Amygdala (tissue), 56 donors: ENCODE measurements at places on chromosomes 2 and 18.

DNA sequence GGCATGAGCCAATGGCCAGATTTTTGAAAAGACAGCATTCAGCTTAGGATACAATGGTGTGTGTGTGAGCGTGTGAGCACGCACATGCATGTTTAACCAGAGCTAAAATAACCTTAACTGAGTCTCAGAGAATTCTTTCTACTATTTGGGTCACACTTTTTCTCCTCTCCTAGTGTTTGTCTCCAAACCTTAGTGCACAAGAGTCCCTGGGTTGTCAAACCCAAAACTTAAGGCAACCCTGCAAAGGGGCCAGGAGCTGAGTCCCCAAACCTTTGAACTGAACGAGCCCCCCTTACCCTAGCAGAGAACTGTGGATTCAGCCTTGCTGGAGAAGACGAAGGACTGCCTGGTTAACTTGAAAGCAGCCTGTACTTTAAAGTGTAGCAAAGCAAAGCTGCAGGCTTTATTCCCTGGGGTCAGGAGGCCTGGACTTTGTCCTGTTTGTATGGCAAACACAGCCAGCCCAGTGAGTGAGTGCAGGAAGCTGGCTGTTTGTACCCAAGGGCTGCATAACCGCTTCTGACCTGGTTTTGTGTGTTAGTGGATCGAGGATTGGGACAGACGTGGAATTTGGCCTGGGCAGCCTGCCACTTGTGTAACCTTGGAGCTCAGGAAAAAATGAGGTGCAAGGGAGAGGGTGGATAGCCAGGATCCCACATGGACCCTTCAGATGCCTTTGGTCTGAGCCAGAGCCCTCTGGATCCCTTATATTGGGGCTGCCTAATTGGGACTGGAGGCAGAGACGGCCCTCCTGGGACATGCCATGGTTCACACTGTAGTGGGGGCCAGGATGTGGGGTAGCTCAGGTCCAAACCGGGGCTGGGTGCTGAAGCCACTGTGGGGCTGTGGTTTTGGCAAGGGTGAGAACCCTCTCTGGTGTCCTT is 6.4 kb upstream of the PSMD1 start:
- DNase-seq, result no peak

GRCh38 chr2:28188436-28188835 is 204.2 kb upstream of the FOSL2 start:
- DNase-seq, result no peak

- DNase-seq, result peak; percentile 6
These were observed 49.3 kb downstream of the GREB1 start for GRCh38 chr2:11582862-11583752.

- DNase-seq, result no peak
These were observed 171.9 kb downstream of the FMNL2 start for GRCh38 chr2:152506843-152507242.

DNA sequence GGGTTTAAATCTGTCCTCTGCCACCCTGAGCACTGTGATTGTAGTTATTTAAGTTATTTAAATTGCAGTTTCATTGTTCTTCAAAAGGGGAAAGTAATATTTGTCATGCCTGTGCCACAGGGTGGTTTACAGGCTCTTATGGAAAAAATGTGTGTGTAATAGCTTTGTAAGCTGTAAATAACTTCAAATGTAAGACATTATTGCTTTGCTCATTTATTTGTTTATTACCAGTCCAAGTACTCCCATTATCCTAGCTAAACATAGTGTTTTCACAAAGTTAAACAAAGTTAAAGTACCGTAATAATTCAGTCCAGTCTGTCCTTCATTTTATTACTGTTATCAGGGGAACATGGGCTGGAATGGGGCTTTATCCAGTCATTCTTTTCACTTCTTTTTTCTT is 43.4 kb upstream of the IGFBP2 start:
- no peak for DNase-seq

GRCh38 chr18:63979409-63979920 is 9.6 kb downstream of the SERPINB8 start:
- DNase-seq, result no peak

GRCh38 chr2:112972423-112973086 is 5.3 kb upstream of the IL36G start:
- DNase-seq, result no peak

DNA sequence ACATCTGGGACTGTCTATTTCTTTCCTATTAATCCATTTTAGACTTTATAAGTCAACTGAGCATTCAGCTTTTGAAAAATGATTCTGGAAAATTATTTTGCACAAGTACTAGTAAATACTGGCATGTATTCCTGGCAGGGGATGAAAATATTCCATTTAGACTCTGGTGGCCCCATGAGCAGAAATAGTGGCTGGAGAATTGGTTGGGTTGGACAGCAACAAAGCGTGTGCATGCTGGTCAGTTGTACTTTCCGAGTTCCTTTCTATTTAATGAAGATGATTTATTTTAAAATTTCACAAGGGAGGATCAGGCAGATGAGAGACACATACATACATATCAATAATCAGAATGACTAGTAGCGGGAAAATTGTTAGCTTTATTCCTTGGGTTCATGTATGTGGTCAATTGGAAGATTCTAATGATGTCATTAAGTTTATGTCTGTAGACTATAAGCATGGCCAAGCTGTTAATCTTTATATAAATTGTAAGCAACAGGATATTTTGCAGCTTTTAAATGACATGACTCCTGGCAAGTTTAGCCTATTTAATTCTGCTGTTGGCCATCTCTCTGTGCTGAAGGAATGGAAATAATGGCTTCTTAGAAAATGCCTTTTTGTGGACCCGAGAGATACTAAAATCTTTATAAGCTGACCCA is 541.6 kb downstream of the SLC4A3 start:
- DNase-seq, result no peak

DNA sequence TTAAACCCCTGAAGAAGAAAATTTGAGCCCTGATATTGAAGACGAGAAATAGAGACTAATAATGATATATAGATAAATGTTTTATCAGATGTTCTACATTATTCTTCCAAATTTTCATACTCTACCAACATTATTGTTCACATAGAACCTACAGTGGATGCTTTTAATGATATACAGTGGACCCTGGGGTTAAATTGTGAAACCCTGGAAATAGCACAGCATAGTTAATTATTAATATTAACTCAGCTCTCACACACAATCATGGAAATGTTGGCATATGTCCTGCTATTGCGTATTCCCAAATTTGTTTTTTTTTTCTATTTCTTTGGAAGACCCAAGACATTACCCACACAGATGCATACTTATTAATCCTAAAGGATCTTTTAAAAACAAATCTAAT is 579.9 kb downstream of the CCDC85A start:
- no peak for DNase-seq

GRCh38 chr2:201176081-201176481 is 6.9 kb upstream of the CASP10 start:
- DNase-seq, result no peak
